A549 treated with RU486 at 1 μM for 4 hours (cell line): ENCODE measurements at places on chromosomes 7 and 10. TPM values are rescaled to one million over a fixed set of nuclear protein-coding genes. Genes with fewer than 3 reads are reported as not detected.

The PNLIPRP2 gene
- total RNA-seq = 0.10 to 0.32 TPM in 2 of 5 replicates, not detected in the others

The ZNF107 gene
- total RNA-seq = 0.97 to 2.9 TPM (median 2.7 TPM) in 5 replicates

The RPEL1 gene
- total RNA-seq = 0.08 TPM in 1 of 5 replicates, not detected in the others

The OPTN gene
- total RNA-seq = 52.7 to 66.7 TPM (median 59.7 TPM) in 5 replicates

The CPXM2 gene
- not detected in 5 replicates for total RNA-seq

The DPYSL4 gene
- total RNA-seq = 13.4 to 19.1 TPM (median 16.4 TPM) in 5 replicates

The GET4 gene
- total RNA-seq = 40.4 to 61.8 TPM (median 58.8 TPM) in 5 replicates

The ASZ1 gene
- total RNA-seq = not detected in 5 replicates
